Small intestine (tissue), 16 donors: ENCODE measurements at places on chromosomes 4 and X.

- H3K4me1 ChIP-seq = no peaks in the 10 kb centered on the region
- no peaks in the 10 kb centered on the region for H3K36me3 ChIP-seq
- H3K27me3 ChIP-seq = no peaks in the 10 kb centered on the region
- peak within 1 kb of the TSS; percentile 24 for H3K4me3 ChIP-seq
- no peak for DNase-seq
These were observed at the start of gene NRK for GRCh38 chrX:105822138-105823091. NRK (plus strand) TSS chrX:105822539; CDS start chrX:105822846, 307 bp downstream.

DNA sequence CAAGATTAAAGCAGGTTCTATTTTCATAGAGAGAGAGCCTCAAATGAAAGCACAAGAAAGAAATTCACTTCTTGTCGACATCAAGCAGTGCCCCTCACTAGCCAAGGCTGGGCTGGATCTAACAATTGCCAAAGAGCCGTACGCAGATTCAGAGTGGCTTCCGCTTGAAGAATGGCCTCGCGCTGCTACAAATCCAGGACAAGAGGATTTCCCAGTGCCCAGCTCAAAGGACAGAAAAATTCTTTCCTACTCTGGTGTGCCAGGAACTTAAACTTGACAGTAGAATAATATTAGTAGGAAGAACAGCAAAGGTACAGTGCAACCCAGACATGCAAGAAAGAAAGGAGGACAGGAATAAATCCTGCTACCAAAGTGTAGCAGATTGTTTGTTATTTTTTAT, 56.5 kb upstream of the PPARGC1A start:
- H3K36me3 ChIP-seq = no peaks in the 10 kb centered on the region
- peaks cover 3% of the 10 kb centered on the region for H3K27me3 ChIP-seq
- DNase-seq = no peak
- H3K27ac ChIP-seq = no peak overlapping the region

DNA sequence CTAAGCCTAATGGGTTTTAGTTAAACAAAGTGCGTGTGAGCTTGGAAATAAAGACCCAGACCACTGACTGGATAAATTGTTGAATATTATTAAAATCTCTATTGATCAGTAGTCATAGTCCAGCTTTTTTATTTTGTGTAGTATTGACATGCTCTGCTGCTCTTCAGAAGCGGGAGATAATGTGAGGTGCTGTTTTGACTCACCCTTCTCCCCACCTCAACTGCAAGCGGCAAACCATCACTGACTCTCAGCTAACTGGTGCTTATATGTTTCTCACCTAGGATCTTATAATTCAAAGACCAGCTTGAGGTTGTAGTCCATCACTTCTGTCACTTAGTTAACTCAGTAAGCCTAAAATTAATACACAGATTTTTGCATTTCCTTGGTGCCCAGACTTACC, 72.2 kb downstream of the COMMD8 start:
- H3K27ac ChIP-seq = no peak overlapping the region
- no peaks in the 10 kb centered on the region for H3K4me1 ChIP-seq
- DNase-seq = no peak
- H3K36me3 ChIP-seq = no peaks in the 10 kb centered on the region
- H3K4me3 ChIP-seq = no peak overlapping the region

GRCh38 chr4:22045051-22045630, 96.6 kb upstream of the KCNIP4 start:
- DNase-seq = no peak
- no peak overlapping the region for H3K27ac ChIP-seq
- H3K4me3 ChIP-seq = no peak overlapping the region

DNA sequence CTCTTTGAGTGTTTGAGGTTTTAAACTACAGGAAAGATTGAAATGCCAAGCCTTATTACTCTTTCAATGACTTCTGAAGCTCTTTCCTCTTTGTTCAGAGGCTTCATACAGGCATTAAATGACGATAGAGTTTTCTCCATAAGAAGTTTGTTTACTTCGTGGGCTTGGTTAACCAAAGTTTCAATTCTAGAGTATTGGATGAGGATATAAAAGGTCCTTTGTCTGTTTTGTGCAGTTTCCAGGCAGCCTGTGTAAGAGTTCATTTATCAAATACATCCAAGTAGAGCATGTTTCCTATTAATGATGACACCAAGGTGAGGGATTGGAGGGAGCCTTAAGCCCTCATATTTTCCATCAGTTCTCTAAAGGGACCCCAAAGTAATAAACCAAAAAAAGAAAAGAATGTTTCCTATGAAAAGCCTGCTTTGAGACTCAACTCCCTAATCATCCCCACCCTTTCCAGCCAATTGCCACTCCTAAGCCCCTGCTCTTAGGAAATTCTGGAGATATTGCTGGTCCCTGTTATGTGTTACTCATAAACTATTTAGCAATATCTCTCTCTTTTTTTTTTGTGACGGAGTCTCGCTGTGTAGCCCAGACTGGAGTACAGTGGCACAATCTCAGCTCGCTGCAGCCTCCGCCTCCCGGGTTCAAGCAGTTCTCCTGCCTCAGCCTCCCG, 106.2 kb upstream of the IL13RA1 start:
- H3K27me3 ChIP-seq = no peaks in the 10 kb centered on the region
- no peaks in the 10 kb centered on the region for H3K36me3 ChIP-seq
- H3K4me3 ChIP-seq = no peak overlapping the region
- H3K27ac ChIP-seq = no peak overlapping the region

DNA sequence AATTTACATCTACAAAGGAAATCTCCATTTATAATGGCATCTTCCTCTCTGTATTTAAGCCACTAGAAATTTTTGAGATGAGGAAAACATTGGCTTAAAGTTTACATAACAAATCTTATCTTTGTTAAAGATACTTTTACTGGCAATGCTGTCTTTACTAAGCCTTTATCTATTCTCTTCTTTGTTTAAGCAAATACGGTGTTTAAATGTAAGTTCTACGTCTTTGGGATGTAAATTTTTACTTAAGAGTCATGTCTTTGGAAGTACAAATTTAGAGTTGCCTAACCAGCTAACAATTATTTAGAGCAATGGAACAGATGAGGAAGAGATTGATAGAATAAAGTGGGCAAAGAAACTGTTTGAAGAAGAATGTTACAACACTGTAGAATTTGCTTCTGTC, 1024.0 kb upstream of the PCDH10 start:
- H3K4me1 ChIP-seq = no peaks in the 10 kb centered on the region
- no peaks in the 10 kb centered on the region for H3K27me3 ChIP-seq
- no peak overlapping the region for H3K4me3 ChIP-seq
- DNase-seq = no peak
- no peaks in the 10 kb centered on the region for H3K36me3 ChIP-seq

- no peaks in the 10 kb centered on the region for H3K36me3 ChIP-seq
- H3K27ac ChIP-seq = no peak overlapping the region
- no peaks in the 10 kb centered on the region for H3K27me3 ChIP-seq
- no peaks in the 10 kb centered on the region for H3K4me1 ChIP-seq
- no peak for DNase-seq
These were observed 137.5 kb downstream of the MAGEB17 start for GRCh38 chrX:16304751-16305150.
